ENCODE measurements at places on chromosomes 13 and 19.

DNA sequence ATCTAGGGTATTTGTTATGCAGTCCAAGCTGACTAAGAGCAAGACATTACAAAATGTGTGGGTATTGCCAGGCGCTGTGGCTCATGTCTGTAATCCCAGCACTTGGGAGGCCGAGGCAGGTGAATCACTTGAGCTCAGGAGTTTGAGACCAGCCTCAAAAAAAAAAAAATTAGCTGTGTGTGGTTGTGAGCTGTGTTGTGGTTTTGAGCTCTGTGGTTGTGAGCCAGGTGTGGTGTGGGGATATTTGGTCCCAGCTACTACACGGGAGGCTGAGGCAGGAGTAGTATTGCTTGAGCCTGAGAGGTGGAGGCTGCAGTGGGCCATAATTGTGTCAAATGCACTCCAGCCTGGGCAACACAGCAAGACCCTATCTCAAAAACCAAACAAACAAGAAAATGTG is 5.6 kb upstream of the KEAP1 start:
- no peak for DNase-seq

DNA sequence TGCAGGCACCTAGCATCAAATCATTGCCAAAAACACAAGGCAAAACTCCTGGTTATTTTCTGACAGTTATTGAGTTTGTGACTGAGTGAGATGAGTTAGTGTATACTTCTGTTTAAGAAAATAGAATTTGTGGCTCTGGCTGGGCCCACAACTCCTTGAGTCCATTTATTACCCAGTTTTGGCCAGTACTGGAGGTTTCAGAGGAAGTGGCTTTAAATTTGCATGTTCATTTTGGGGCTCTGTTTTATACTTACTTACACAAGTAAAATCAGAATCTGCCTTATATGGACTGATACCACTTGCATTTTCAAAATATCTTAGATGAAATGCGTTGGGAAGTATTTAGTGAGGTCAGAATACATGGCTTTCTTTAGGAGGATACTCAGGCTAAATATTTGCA is 29.0 kb downstream of the TNFSF11 start:
- no peak for DNase-seq

DNA sequence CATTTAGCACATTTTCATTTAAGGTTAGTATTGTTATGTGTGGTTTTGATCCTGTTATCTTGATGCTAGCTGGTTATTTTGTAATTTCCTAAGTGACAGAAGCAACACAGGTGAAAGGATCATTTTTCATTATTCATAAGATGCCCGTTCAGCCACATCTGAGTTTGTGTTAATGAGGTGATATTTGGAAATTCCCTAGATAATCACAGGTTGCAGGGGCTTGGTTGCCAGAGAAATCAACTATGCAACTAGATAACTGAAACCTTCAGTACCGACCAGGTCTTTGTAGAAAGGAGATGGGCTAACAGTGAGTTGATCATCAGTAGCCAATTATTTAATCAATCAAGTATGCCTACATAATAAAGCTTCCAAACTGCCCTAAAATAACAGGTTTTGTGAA is 121.3 kb upstream of the UFM1 start:
- DNase-seq: no peak

GRCh38 chr19:3061182-3062161 is 823 bp downstream of the TLE5 start:
- DNase-seq: peak; percentile 66

GRCh38 chr13:48510698-48511097 is 22.2 kb downstream of the RCBTB2 start:
- no peak for DNase-seq

GRCh38 chr13:98681049-98681448 is 71.4 kb downstream of the SLC15A1 start:
- DNase-seq: no peak

DNA sequence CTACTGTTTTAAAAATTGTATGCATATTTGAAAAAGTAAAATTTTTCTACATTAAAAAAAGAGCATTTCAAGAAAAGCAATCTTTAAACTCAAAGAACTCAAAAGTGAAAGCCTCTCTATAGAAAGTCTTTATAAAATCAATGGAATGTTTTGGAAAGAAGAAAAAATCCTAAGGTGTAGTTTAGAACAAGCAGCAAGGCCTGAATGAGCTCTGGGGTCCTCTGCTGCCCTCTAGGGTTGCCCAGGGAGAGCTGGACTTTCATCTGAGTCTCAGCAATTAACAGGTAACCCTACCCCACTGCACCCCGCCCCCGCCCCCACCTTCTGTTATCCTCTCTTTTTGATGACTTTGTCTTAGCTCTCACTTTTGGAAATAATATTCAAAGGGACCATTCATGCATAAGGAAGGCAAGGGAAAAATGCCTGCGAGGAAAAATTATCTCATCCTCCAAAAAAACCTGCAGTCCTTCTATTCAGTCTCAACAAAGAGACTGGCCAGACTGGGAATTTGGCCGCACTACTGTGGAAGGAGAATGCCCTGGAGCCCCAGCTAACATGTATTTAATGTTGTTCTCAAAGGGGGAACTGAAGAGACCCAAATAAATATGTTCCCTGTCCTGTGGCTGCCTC is 24.1 kb downstream of the SLC25A30 start:
- peak; percentile 69 for DNase-seq

DNA sequence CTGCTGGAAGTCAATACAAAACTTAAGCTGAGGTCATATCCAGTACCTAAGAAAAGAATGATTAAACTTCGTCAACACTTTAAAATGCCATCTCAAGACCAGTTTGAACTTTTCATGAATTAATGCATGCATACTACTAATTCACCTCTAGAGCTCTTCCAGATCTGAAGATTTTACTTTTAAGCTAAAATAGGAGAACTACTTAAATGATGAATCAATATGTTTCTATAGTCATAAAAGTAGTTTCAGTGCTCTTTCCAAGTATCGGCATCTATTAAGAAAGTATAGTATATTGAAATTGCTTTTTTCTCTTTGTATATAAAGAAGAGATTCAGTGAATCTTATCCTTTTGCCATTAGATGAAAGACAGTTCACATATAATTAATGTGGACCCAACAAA is 1123.9 kb downstream of the PCDH9 start:
- DNase-seq: no peak

DNA sequence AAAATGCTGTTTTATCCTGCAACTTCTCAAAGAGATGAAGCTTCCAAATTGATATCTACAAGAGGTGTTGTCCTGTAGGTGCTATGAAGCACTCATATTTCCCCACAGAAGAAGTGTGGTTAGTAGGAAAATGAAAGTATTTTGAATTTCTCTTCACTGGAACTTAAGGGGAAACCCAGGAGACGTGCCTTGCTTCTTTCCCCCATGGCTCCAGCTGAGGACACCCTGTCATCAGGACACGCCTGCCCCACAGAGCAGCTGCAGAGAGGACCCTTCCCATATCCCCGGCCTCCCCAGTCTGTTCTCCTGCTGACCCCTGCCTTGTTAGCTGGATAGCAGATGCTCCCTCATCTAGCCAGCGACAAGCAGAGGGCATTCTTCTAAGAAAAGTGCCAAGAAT is 371.3 kb downstream of the COG6 start:
- DNase-seq: no peak

DNA sequence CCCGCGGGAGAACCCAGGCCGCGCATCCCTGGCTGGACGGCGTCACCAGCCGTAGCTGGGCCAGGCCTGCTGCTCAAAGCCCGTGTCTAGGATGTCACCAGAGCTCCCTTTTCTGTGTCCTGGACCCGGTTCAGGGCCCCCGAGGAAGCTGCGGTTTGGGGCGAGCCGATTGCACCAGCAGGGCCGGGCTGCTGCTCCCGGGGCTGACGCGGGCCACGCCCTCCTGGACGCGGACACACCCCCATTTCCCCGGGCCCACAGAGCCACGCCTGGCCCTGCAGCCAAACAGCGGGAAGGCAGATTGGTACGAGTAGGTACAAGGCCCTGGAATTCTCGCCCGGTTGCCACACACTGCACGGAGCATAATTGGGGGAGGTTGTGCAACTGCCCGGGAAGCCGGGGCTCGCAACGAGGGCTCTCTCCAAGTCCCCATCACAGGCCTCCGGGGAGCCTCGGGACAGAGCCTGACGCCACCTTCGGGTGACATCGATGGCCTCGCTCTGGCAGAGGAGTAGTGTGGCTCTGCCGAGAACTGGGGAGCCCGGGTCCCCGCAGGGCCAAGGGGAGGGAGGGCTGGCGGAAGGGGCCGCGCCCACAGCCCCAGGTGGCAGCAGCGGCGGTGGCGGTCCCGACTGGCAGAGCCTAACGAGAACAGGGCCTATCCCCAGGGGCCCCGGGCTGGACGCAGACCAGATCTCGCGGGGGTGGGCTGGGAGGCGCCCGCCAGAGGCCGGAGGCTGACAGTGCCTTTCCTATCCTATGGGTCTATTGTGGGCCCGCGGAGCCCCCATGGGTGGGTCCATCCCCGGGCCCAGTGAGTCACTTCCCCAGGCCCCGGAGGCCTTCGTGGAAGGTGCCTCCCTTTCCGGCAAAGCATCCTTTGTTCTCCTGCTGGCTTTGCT is 23.5 kb downstream of the KCTD15 start:
- no peak for DNase-seq

DNA sequence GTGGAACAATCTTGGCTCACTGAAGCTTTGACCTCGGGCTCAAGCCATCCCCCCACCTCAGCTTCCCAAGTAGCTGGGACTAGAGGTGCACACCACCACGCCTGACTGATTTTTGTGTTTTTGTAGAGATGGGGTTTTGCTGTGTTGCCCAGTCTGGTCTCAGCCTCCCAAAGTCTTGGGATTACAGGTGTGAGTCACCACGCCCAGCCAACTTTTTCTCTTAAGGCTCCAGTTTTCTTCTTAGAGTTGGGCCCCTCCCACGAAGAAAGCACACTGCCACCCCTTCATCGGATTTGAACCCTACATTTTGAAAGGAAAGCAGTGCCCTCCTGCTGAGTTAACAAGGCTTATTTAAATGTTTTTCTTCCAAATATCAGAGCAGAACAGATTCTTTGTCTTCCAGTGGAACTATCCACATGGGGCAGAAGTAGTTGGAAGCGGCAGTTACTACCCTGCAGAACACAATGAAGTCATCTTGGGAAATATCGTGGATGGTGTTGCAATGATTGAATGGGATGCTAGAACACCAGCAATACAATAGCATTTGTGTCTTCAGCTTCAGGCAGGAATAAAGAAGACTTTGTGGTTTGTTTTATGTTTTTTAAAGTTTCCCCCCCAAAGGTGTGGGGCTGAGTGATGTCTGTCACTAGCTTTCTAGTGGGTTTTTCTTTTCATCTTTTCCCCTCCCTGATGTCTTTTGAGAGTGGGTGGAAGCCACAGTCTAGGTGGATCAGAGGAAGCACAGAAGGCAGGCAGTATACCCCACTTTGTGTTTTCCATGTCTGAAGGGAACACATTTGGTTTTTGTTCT is 8.9 kb downstream of the ACTN4 start:
- no peak for DNase-seq

DNA sequence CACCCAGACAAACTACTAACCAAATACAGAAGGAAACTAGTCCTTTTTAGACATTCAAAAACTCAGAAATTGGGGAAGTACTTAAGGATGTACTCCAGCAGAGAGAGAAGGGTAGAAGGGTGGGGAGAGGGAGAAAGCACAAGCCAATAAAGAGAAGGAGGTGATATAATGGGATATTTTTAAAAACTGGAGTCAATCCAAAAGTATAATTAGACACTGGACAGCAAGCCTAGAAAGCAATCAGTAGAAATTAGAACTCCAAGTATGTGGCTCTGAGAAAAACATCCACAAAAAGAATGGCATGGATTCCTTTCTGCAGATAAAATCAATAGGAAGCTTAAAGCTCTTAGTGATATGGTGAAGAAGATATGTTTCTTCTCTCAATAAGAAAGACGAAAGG is 55.8 kb downstream of the PEPD start:
- DNase-seq: no peak

DNA sequence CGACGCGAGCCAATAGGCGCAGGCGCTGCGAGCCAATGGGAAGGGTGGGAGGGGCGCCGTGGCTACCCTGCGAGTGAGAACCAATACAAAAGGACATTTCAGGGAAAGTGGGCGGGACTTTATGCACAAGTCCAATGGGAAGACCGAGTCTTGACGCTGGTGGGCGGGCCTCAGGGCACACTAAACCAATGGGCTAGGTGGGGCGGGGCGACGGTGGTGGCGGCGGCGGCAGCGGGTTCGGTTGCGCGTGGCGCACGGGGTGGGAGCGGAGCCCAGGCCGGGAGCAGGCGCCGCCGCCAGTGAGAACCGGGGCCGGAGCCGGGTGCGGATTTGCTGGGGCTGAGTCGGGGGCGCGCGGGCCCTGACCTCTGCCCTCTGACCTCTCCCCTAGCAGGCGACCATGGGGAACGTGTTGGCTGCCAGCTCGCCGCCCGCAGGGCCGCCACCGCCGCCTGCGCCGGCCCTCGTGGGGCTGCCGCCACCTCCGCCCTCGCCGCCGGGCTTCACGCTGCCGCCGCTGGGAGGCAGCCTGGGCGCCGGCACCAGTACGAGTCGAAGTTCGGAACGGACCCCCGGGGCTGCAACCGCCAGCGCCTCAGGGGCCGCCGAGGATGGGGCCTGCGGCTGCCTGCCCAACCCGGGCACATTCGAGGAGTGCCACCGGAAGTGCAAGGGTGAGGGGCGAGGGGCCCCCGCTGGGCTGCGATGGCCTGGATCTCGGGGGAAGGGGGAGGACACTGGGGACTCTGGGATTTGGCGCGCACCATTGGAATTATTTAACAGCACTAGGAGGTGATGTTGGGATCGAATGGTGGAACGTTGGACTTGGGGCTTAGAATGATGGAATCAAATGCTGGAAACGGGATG is at the start of gene TOMM40:
Gene TOMM40, plus strand, starts transcription at position 239 of the 867 bp plus-strand sequence. Its CDS starts 162 bp downstream, at position 401.
- no peak for DNase-seq

DNA sequence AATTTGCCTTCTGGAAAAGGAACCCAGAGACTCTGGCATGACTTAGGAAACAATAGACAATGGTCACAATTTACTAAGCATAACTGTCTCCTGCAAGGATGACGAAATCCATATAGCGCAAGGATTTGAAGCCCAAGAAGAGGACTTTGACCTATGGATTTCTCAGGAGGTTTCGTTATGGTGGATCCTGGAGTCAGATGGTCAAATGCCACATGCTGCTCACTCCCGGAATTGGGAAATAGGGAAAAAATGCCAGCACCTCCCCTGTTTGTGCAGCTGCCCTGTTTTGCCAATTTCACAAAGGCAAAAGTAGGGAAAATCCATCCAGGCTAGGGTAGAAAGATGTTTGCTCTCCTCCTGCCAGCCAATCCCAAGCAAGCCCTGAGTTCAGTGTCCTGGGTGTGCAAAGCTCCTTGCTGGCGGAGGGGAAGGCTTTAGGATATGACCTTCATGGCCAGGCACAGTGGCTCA is 23.4 kb downstream of the RDH8 start:
- DNase-seq: no peak

GRCh38 chr13:105607426-105607825 is 928.0 kb downstream of the EFNB2 start:
- DNase-seq: no peak

Data from head of caudate nucleus (tissue), 42 donors.